ENCODE measurements at places on chromosomes 7 and 10. TPM values are rescaled to one million over a fixed set of nuclear protein-coding genes. Genes with fewer than 3 reads are reported as not detected.

POLD2 gene
- total RNA-seq = 186 TPM

SCIN gene
- total RNA-seq = not detected

HOXA9 gene
- 29.9 TPM for total RNA-seq

CRTAC1 gene
- total RNA-seq = not detected

BTBD16 gene
- total RNA-seq = not detected

LIMK1 gene
- 13.2 TPM for total RNA-seq

TMEM273 gene
- not detected for total RNA-seq

ATOH7 gene
- total RNA-seq = not detected

DNA sequence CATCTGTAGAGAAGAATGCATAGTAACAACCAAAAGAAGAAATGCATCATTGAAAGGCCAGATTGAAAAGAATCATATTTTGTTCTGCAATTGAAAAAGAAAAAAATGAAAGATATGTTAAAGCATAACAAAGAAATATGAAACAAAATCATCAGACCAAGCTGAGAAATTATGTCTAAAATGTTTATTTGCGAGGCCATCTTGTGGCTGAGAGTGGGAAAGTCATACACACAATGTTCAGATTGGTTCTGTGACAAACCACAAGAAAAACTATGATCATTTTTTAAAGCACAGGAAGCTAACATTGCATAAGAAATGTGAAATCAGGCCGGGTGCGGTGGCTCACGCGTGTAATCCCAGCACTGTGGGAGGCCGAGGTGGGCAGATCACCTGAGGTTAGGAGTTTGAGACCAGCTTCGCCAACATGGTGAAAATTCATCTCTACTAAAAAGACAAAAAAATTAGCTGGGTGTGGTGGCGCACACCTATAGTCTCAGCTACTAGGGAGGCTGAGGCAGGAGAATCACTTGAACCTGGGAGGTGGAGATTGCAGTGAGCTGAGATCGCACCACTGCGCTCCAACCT, 36.6 kb downstream of the ABCB5 start:
- DNase-seq = no peak

GRCh38 chr10:7794251-7795026, 6.5 kb downstream of the ATP5F1C start:
- DNase-seq = no peak

DNA sequence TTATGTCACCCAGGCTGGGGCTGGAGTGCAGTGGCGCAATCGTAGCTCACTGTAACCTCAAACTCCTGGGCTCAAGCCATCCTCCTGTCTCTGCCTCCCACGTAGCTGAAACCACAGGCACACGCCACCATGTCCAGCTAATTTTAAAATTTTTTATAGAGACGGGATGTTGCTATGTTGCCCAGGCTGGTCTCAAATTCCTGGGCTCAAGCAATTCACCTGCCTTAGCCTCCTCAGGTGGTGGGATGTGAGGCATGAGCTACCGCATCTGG, 123.2 kb upstream of the PARD3 start:
- no peak for DNase-seq

GRCh38 chr7:79455173-79455790, 1.8 kb upstream of the MAGI2 start:
- DNase-seq = no peak

- DNase-seq = no peak
These were observed 48.4 kb downstream of the TES start for GRCh38 chr7:116258734-116259133.

GRCh38 chr7:29146888-29147609, 712 bp upstream of the CPVL start:
- no peak for DNase-seq

GRCh38 chr7:147556317-147556716, 1034.2 kb upstream of the C7orf33 start:
- no peak for DNase-seq

DNA sequence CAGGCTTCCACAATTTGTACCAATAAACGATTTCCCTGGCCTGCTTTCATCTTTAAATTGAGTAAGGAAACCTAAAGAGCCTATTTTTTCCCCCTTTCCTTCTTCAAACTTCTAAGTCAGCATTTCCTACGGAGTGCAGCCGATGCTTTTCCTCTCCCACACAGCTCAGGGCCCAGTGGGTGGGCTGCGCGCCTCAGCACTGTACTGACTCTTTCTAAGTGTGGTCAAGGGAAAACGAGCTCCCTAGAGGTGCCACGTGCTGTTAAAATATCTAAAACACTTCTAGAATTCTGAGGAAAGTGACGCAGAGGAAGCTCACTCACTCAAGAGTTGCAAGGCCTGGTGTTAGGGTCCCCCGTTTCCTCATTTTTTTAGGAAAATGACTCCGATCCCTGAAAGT, 29.0 kb downstream of the STEAP1B start:
- DNase-seq = no peak

DNA sequence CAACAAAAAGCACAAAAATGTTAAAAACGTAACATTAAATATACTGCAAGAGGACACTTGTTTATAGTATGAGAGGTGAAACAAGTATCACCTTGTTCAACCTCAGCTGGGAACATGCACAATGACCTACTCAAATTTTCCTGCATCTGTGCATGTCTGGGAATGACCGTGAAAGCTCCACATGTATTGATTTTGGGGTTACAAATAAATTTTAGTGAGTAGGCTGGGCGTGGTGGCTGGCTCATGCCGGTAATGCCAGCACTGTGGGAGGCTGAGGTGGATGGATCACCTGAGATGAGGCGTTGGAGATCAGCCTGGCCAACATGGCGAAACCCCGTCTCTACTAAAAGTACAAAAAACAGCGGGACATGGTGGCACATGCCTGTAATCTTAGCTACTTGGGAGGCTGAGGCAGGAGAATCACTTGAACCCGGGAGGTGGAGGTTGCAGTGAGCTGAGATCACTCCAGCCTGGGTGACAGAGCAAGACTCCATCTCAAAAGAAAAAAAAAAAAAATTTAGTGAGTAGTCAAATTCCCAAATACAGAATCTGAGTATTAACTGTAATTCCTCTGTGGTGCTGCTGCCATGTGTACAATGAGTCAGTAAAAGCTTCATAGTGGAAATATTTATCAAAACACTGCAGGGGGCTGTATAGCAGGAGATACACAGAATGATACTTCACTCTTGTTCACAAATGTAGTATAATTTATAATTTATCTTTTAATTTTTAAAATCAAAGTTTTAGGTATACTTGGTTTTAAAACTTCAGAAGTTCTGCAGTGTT, 41.1 kb downstream of the SUGCT start:
- DNase-seq = peak; percentile 9

DNA sequence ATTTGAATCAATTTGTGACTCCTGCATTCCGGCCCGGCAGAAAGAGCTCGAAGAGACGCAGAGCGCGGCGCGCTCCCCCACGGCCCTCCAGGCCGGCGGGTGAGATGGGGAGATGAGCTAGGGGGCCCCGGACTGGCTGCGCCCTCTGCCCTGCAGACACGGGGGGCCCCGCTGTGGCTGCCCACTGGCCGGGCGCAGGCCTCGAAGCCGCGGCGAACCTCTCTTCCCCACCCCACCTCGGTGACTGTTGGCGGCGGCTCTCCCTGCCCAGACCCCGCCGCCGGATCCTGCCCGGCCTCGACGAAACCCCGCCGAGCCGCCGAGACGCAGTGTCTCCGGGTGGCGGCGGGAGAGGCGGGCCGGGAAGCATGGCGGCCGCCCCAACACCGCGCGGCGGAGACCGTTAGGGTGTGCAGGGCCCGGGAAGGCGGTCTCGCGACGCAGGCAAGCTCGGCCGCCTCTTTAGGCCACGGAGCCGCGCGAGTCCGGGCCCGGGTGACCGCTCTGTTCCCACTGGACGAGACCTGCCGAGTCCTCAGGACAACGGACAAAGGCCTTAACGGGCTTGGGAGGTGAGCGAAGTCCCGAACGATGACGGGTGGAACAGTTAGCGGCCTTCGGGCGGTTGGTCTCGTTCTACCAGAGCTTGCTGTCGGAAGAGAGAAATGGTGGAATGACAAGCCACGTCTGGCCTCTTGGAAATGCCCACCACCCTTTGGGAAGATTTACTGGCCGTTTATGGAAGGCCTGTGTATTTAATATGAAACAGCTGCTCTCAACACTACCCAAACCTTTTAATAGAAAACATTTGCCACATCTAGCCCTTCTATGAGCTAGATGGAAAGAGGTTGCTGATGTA, 24.3 kb downstream of the NUP42 start:
- no peak for DNase-seq

DNA sequence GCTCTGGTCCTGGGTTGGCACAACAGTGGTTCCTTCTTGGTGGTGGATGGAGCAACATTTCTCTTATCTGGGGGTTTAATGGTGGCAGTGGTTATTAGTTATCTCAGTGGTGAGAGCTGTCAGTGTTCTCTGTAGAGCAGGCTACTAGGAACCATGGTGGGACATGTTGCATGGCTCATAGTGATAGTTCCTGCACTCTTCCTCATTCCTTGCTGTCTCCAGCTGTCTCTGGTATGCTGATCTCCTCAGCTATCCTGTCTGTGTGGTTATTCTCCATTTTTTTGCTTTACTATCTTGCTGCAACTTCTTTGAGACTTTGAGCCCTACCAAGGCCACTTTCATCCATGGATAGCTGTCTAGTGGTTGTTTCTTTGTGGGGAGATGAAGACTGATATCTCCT, 44.0 kb downstream of the CCDC7 start:
- DNase-seq = no peak

DNA sequence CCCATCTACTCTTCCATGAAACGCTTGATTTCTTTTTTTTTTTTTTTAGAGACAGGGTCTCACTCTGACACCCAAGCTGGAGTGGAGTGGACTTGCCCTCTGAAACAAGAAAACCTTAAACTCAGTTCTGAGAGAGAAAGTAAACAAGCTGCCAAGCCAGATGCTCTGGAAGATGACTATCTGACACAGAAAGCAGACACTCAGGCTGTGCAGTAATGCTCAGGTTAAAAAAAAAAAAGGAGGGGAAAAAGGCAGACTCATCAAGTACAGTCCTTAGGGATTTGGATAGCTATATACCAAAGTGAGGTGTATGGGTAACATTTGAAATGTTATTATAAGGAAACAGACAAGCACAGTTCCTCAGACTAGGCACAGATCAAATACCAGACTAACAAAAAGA, 80.5 kb downstream of the IDE start:
- no peak for DNase-seq

DNA sequence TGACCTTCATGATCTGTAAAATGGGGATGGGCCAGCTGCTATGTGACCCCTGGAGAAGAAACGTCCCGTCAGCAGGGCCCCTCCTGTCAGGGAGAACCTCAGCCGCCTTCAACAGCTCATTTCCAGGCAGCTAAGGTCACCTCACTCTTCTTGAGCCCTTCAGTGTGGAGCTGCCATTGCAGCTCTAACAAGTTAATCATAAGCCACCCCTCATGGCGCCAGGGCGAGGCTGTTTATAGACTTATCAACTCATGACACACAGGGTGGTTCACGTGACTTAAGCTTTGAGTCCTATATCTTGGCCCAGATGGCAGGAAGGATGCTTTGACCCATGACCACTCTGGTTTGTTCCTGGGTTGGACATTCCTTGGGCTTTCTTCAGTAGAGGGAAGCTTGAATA, 315.1 kb downstream of the TNS3 start:
- DNase-seq = no peak

- DNase-seq = no peak
These were observed 117.4 kb downstream of the ELAPOR2 start for GRCh38 chr7:86942081-86942480.

- no peak for DNase-seq
These were observed 27.7 kb upstream of the SEPHS1 start for GRCh38 chr10:13375791-13376190.

GRCh38 chr10:107104026-107104652, 60.4 kb downstream of the SORCS1 start:
- DNase-seq = no peak

DNA sequence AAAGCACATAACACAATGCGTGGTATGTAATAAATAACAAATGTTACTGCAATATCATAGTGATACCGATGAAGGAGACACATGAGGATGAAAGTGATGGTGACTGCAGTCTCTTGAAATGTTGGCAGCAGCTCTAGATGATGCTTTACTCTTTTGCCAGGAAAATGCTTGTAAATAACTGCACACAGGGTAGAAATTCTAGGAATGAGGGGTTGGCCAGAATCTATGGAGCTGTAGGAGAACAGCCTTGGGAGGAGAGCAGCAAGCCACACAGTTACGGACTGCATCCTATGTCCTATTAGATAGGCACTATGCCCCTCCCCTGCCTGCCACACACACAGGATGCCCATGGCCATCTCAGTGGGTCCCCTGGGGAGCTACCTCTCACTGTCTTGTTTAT, 97.6 kb upstream of the GSDME start:
- DNase-seq = peak; percentile 54

DNA sequence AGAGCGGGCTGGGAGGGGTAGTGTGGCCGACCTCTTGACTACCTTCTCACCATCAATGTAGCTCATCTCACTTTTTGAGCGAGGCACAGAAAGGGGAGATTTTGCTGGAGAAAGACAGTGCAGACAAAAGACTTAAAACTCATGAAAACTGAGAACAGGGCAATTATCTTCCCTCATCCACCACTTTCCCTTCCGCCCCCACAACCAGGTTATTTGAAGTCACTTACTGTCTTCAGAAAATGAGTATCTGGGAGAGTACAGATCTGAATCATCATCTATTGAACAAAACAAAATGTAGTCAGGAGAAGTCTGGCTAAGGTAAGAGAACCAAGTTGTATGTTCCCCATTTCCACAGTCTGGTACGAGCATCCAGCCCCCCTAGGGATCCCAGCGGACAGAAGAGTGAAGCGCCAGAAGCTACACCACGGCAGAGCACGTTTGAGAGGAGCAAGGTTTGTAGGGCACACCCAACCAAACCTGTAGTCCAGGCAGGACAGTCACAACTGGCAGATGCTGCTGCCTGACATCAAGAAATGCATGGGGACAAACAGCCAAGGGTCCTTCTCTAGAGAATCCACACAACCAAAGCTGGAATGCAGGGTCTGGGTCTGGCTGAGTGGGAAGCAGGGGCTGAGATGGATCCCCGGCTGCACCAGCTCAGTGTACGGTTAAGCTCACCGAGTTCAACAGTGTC, 93.4 kb upstream of the PDLIM1 start:
- DNase-seq = no peak

GRCh38 chr10:121591186-121591585, 7.1 kb downstream of the FGFR2 start:
- no peak for DNase-seq

DNA sequence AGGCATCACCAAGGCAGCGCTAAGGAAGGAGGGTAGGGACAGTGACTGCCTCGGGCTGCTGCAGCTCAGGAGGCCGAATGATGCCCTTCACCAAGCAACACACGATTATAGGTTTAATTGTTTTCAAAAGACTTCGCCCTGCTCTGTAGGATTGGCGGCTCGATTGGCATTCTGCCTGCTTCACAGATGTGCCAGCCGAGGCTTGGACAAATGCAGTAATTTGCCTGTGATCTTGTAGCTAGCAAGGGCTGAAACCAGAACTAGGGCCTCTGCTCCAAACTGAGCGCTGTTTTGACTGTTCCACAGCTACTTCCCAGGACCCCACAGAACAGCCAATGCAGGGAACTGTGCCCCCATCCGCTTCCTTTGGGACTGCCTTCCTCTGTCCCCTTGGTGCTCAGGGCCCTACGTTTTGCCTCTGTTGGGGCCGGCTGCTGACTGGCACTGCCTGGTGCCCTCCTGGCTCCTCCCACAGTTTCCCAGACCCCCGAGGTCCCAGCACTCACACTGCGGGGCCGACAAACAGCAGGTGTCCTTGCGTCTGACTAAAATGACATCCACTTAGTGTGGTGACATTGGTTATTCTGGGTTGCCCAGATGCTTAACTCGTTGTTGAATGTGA, 62.6 kb upstream of the EN2 start:
- no peak for DNase-seq

GRCh38 chr10:123096452-123096851, 39.3 kb upstream of the HMX3 start:
- no peak for DNase-seq

GRCh38 chr10:3935141-3935540, 150.1 kb upstream of the KLF6 start:
- peak; percentile 75 for DNase-seq

GRCh38 chr10:66058594-66058993, 867.2 kb upstream of the LRRTM3 start:
- no peak for DNase-seq
